ENCODE measurements at places on chromosomes 11 and 22.
A peak's percentile ranks its signal among the peaks of the same experiment; 100 is the strongest.

DNA sequence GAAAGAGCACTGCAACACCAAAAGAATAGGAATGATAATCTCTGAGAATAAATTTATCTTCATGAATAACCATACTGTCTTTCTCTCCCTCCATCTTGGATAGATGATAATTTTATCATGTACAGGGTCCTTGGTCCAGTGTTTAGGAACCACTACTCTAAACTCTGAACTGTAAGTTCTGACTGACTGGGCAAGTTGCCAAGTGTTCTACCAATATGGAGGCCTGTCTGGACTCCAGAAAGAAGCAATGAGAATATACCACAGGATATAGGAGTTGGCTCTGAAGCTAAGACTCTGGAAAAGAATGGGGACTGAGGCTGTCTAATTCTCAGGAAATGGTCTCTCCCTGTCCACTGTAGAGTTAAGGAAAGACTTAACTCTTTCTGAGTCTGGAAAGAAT, 1.5 kb downstream of the FHIP1B start:
- DNase-seq = no peak

- DNase-seq = no peak
Measured at GRCh38 chr22:46549971-46550641, 12.7 kb upstream of the CELSR1 start.

- no peak for DNase-seq
Measured at GRCh38 chr11:133163463-133164419, 368.6 kb downstream of the OPCML start.

- no peak for DNase-seq
Measured at GRCh38 chr11:69891421-69892236, 72.4 kb upstream of the FGF3 start.

DNA sequence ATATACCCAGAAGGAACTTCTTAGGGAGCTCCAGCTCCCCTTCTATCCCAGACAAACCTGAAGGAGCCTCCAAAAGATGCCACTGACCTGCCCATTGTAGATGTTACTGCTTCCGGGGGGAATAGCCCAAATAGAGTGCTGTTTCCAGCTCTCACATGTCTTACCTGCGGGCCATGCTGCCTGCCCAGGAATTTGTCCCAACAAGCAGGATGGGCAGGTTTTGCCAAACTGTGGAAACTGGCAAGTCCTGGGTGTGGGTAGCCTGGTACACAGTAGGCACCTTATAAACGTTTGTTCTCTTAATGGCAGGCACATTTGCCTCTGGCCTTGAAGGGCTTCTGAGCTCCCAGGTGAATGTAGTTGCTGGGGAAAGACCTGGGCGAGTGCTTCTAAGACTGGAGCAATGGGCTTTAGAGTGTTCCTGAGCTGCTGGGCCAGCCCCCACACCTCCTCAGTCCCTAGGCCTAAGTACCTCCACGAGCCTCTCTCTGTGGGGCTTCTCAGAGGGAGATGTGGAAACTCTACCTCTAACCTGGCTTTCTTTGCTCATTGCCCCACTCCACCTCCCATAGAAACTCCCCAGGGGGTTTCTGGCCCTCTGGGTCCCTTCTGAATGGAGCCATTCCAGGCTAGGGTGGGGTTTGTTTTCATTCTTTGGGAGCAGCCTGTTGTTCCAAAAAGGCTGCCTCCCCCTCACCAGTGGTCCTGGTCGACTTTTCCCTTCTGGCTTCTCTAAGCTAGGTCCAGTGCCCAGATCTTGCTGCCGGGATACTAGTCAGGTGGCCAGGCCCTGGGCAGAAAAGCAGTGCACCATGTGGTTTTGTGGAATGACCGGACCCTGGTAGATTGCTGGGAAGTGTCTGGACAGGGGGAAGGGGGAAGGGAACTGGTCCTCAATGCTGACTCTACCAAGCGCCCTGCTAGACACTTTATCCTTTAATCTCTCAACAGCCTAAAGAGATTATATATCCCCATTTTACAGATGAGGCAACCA, 37.2 kb downstream of the LIMK2 start:
- no peak for DNase-seq

DNA sequence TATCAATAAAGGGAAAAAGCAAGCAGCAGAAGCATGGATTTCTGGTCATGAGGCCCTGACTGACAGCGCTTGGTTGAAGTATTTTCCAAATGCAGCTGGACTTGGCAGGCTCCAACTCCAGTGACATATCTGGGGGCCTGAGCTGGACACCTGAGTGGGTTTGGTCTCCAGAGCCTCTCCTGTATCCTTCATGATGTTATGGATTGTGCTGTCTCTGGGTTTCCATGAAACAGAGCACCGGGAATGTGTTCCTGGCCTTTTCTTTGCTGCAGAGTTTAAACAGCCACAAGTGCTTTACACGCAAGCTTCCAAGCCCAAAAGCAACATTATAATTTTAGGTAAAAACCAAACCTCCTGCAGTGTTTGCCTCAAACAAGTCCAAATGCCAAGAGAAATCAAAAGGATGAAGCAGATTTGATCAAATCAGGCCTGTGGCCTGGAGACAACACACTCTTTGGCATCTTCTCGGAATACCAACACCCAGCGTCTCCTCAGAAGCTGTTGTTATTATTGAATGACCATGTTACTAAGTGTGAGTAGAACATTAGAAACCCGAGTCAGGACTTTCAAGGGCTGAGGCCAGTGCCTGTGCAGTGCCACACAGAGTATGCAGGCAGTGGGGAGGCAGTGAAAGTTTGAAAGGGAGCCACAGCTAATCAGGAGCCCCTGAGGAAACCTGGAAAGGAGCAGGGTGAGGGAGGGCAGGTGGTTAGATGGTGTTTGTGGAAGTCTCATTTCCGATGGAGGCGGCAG, 42.0 kb downstream of the ME3 start:
- DNase-seq = no peak

DNA sequence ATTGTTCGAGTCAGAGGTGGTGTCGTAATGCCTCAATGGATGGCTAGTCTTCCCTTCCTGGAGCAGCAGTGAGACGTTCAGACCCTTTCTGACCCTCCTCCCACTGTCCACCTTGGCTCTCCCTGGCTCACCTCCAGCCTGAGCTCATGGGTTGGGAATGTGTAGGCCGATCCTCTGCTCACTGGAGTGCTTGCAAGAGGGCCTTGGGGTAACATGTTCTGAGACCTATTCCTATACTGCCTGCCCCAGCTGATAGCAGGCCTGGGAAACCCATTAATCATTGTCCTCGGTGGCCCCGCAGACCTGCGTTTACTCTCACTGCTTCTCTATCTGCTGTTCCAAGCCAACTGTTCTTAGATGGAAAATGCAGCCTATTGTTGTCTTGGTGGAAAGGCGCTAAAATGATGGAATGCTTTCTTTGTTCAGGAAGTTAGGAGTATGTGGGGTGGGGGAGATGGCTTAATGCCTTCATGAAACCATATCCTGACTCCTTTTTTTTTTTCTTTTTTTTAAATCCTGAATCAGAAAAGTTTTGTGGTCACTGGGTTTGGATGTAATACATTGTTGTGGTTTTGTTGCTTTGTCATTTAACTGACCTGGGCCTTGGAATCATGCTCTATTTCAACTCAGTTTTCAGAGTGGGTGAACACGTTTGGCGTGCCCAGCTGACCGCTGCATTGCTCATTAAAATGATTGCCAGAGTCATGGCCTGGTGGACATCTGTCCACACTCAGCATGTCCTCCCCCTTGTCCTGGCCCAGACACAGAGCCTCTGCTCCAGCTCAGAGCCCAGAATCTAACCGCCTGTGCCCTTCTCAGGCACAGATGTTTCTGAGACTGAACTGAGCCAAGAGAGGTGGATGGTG, 72.5 kb downstream of the MICAL2 start:
- DNase-seq = no peak

DNA sequence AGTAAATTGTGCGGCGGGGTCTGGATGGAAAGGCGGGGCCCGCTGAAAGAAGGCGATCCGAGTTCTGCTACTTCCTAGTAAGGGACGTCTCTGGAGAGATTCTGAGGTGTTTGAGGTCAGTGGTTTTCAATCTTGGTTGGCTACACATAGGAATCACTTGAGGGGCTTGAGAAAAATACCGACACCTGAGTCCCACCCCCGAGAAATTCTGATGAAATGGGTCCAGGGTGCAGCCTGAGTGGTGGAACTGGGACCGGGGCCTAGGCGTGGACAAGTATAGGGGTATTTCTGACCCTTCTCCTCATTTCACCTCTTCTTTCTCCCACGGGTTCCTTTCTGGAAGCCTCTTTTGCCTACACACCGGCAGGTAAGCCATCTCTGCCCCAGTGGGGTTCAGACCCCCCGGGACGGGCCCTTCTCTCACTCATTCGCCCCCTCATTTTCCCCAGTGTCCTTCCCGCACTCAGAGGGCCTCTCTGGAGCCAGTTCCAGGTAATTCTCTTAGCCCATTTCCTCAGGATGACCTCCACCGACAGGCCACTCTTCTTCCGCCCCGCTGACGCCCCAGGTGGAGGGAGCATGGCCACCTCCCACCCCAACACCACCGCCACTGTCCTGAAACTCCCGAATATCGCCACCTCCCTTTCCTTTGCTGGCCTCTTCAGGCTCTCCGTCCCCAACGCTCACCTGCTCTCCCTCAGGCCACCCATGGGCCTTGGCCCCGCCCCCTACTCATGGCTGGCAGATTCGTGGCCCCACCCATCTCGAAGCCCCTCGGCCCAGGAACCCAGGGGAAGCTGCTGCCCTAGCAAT, 11.8 kb downstream of the ROBO3 start:
- DNase-seq = no peak

DNA sequence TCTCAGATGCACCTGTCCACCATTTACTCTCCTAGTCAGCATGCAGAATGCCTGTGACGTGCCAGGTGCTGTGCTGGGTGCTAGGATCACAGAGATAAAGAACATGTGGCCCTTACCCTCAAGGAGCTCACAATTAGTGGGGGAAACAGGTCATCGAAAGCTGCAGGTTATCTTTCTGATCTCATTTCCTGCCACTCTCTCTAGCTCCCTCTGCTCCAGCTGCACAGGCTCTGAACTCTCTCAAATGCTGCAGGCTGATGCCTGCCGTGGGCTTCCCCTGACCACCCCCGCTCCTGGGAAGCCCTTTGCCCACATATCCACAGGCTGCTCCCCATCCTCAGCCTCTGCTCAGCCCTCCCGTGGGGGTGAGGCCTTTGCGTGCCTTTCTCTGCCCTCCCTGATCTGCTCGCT, 29.6 kb downstream of the SHANK3 start:
- DNase-seq = no peak

GRCh38 chr11:120303004-120303637, 22.0 kb upstream of the TLCD5 start:
- DNase-seq = peak; percentile 0

- no peak for DNase-seq
Measured at GRCh38 chr11:61694946-61695706, 14.9 kb downstream of the DAGLA start.
